ENCODE measurements at places on chromosomes 6 and 20. TPM values are rescaled to one million over a fixed set of nuclear protein-coding genes. Genes with fewer than 3 reads are reported as not detected.

The UTRN gene
- total RNA-seq = 83.5 TPM

The CEP85L gene
- 13.6 TPM for total RNA-seq

The SRSF12 gene
- total RNA-seq = not detected

The LGSN gene
- not detected for total RNA-seq

The PDYN gene
- total RNA-seq = not detected

The SLC13A3 gene
- 4.6 TPM for total RNA-seq

The PRICKLE4 gene
- not detected for total RNA-seq
